ENCODE measurements at places on chromosomes 13 and 19.

- no peak for DNase-seq
Observed at GRCh38 chr19:56155124-56155687, 14.1 kb downstream of the ZNF444 start.

DNA sequence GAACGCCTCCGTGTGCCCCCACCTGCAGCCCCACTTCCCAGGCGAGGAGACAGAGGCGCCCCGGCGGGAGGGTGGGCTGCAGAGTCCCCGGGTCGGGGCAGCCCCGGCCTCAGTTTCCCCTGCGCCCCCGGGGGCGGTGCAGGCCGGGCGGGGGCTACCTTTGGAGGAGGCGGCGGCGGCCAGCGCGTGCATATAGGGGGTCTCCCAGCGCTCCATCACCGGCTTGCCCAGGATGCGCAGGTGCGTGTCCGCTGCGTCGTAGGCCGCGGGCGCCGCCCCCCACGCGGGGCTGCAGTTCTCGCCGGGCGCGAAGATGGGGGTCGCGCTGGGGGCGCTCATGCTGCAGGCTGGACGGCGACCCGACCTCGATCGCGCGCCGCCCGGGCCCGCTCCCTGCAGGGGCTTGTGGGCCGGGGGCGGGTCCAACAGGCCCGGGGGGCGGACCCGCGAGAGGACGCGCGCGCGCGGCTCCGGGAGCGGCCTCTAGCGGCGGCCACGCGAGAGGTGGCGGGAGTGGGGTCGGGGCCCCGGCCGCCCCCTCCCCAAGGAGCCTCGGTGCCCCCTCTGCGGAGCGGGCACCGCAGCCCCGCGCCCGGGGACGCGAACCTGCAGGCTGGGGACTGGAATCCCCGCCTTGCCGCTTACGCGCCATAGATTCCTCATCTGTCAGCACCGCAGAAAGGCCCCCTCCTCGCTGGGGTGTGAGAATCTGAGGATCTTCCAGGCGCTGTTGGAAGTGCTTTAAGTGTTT is at the start of gene GAMT:
TSS of gene GAMT (minus strand) at position 405 of the 751 bp plus-strand sequence. CDS start at position 339, 66 bp downstream.
- no peak for DNase-seq

DNA sequence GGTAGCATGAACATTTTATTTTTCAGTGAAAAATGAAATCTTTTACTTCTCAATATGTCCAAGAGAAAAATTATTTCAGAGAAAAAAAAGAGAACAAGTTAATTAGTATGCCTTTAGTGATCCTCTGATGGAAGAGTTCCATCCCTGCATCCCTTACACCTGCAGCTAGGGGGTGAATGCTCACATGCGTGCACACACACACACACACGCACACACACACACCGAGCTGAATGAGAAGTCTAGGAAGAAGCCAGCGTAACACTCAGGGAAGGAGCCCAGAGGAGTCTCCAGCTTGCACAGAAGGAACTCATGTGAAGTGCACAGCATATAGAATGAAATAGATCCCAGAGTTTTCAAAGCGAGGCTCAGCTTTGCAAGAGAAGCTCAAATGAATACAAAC is 510.5 kb downstream of the IRS2 start:
- DNase-seq = no peak

DNA sequence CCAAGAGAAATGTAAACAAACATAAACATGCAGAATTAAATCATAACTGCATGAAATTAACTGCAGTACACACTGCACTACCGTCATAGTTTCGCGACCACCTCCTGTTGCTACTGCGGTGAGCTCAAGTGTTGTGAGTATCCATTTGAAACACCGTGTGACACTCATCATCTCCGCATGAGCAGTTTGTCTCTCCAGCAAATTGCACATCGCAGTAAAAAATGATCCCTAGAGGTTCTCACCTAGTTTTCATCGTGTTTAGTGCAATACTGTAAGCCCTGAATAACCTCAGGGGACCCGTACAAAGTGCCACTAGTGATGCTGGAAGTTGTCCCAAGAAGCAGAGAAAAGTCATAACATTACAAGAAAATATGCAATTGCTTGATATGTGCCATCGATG is 147.7 kb downstream of the DPF1 start:
- no peak for DNase-seq

GRCh38 chr13:106061781-106062180 is 473.7 kb downstream of the EFNB2 start:
- no peak for DNase-seq

DNA sequence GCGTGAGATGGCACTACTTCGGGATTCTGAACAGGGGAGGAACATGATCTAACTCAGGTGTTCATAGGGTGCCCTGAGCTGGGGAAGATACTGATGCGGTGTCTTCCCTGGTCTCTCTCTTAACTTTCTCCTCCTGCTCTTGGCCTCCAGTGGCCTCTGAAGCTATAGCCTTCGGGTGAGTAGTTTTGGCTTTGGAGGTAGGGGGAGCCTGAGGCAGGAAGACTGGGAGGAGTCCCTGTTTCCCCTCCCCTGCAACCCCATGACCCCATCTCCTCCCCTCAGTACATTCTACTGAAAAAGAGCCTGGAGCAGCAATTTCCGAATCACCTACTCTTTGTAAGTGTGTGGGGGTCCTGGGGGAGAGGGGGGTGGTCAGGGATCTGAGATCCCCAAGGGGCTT is 3.5 kb downstream of the SELENOV start:
- no peak for DNase-seq

GRCh38 chr19:43408043-43408442 is 6.6 kb upstream of the TEX101 start:
- DNase-seq = no peak

Data from muscle of arm (tissue), 14 donors.